ENCODE measurements at places on chromosomes 1 and 21. TPM values are rescaled to one million over a fixed set of nuclear protein-coding genes. Genes with fewer than 3 reads are reported as not detected.
A peak's percentile ranks its signal among the peaks of the same experiment; 100 is the strongest.

DNA sequence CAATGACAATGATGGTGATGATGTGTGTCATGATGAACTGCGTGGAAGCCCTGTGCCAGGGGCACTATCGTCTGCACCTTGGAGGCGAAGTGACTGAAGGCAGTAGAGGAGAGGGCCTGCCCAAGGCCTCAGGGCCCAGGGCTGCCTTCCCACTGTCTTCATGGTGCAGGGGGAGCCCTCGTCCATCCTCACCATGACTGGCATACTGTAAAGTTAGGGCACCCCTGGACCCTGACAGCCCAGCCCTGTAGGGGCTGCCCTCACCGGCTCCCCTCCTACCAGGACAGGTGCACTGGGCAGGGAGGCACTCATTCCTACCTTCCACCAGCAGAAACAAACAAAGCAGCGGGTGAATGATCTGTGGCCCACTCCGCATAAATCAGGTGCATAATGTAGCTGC lies 156.9 kb upstream of the C1orf174 start:
- no peaks in the 10 kb centered on the region for H3K36me3 ChIP-seq
- DNase-seq = no peak
- H3K4me1 ChIP-seq = no peaks in the 10 kb centered on the region

DNA sequence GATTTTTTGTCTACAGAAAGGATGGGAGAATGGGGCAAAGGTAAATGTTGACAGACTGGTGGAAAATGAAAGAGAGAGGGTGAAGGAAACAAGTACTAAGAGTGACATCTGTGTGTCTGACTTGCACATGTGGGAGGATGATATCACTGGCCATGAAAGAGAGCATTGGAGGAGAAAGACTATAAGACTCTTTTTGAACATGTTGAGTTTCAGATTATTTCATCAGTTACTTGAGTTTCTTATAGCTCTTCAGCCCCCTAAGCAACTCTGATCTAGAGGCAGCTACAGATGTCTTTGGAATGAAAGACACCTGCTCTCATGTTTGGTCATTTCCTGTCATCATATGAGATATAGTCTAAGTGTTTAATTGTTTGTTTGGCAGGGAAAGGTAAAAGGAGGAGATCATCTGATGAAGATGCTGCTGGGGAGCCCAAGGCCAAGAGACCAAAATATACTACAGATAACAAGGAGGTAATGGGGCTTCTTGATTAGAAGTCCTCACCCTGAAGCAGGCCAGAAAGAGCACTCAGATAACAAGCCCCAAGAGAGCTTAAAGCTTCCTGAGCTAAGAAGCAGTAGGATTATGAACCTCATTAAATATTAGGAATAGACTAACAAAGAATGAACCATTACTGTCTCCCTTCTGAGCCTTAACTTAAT lies 4.5 kb downstream of the POLR3C start:
- no peak for DNase-seq
- H3K4me1 ChIP-seq = peaks cover 10% of the 10 kb centered on the region

DNA sequence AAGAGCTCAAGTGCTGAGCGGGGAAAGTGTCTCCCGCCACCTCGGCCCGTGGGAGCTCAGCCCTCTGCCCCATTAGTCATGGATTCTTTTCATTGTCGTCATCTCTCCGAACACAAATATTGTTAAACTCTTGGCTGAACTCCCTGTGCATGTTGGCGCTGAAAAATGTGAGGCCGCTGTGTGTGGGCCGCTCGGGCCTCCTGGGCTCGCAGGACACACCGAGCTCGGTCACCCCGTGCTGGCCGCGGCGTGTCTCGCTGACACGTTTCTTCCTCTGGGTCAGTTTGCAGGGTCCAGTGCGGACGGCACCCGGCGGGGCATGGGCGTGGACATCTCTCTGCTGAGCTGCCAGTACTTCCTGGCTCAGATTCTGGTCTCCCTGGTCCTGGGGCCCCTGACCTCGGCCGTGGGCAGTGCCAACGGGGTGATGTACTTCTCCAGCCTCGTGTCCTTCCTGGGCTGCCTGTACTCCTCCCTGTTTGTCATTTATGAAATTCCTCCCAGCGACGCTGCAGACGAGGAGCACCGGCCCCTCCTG lies 25.6 kb downstream of the SLC45A1 start:
- peak; percentile 79 for DNase-seq
- peak overlapping the region; percentile 89 for H3K27ac ChIP-seq
- H3K36me3 ChIP-seq = no peaks in the 10 kb centered on the region
- no peaks in the 10 kb centered on the region for H3K27me3 ChIP-seq

DNA sequence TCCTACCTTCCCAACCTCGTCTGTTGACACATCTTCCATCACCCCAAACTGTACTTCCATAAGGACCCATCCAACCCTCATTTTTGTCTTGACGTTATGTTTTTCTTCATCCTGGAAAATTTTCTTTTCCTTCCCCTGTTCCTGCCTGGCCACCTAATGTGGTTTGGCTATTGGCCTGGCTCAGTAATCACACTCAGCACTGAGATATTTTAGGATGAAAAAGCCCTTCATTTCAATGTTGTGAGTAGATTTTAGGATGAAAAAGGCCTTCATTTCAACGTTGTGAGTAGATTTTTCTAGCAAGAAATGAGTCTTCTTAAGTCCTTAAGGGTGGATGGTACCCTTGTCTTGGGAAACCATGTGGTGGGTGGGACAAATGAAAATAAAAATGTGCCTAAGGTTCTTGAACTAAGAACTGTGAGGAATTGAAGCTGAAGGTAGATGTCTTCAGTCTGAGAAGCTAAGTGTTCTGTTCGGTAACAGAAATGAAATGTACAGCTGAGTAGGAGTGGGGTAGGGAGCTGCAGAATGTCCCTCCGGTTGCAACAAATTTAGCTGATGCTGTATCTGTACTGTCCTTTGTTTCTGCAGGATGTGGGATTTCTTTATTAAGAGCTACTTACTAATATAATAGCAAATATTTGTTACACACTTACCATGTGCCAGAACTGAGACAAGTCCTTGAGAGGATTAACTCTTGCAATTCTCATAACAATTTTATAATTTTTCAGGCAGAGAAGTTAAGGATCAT lies 36.1 kb downstream of the DNTTIP2 start:
- H3K27ac ChIP-seq = no peak overlapping the region
- peaks cover 43% of the 10 kb centered on the region for H3K4me1 ChIP-seq
- 0 out of 2 replicates have a peak, but pooled peaks cover 5% of the 10 kb centered on the region for H3K36me3 ChIP-seq
- peak; percentile 26 for DNase-seq
- H3K27me3 ChIP-seq = no peaks in the 10 kb centered on the region
- H3K4me3 ChIP-seq = no peak overlapping the region

DNA sequence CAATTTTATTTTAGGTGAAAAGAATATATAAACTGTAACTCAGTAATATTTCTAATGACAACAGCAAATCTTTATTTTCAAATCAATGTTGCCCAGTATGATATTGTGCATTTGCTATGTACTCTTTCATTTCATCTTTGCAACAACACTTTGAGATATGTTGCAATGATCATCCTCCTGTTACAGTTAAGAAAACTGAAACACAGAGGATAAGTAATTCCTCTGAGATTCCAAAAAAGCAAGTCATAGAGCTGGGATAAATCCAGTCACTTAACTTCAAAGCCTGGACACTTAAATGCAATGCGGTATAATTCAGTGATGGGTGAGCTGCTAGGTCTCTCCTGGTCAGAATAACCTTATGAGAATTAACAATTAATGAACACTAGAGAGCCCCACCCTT lies 48.6 kb upstream of the EXO1 start:
- DNase-seq = no peak
- H3K27ac ChIP-seq = no peak overlapping the region
- H3K4me3 ChIP-seq = no peak overlapping the region
- H3K36me3 ChIP-seq = no peaks in the 10 kb centered on the region
- no peaks in the 10 kb centered on the region for H3K27me3 ChIP-seq

GRCh38 chr1:101216623-101217022 lies 20.2 kb upstream of the S1PR1 start:
- no peak overlapping the region for H3K4me3 ChIP-seq
- H3K27me3 ChIP-seq = no peaks in the 10 kb centered on the region
- peaks cover 13% of the 10 kb centered on the region for H3K4me1 ChIP-seq
- H3K27ac ChIP-seq = no peak overlapping the region
- peak; percentile 83 for DNase-seq
- H3K36me3 ChIP-seq = no peaks in the 10 kb centered on the region

DNA sequence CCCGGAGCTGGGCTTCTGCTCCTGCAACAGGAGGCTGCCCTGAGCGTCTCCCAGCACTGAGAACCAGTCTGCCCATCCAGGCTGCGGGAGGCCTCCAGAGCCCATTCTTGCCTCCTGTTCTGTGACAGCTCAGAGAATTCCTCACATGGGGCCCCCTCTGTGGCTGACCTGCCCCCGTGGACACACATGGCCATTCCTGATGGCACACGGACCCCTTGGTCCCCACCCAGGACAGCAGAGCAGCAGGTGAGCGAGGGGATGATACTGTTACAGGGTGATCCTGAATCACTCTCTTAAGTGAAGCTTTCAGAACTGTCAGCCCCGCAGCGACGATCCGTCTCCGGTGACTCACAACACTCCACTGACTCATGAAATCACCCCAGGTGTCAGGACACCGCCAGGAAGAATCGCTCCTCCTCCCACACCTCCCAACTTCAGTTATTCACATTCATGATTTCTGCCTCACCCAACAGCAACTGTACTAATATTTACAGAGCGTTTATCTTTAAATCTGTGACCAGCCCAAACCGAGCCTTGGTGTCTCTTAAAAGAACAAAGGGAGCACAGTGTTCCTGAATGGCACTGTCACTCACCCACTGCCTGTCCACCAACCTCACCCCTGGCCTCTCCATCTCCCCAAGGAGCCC lies 22.5 kb downstream of the CHD5 start:
- no peak overlapping the region for H3K4me3 ChIP-seq
- peaks cover 27% of the 10 kb centered on the region for H3K4me1 ChIP-seq
- peak; percentile 95 for DNase-seq
- peak overlapping the region; percentile 64 for H3K27ac ChIP-seq

DNA sequence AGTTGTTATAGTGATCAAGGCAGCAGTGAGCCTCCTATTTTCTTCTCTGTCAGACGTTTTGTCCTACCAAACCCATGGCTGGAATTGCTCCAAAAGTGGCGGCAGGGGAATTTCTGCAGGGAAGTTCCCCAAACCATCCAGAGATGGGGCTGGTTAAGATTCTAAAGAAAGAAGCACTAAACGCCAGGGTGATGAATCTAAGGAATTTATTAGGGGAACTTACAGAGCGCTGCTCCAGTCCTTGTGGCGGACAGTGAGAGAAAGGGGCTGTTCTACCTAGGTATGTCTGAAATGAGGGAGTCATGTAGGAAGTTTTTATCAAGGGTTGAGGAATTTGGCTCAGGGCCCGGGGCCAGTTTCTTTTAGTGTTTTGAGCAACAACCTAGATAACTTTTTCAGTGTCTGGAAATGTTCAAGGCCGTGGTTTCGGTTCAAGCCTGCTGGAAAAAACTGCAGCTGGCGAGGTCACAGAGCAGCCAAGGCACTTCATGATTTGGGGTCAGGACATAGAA lies 222.4 kb upstream of the B3GALT2 start:
- H3K4me3 ChIP-seq = no peak overlapping the region
- H3K27me3 ChIP-seq = no peaks in the 10 kb centered on the region
- no peaks in the 10 kb centered on the region for H3K4me1 ChIP-seq
- DNase-seq = no peak

GRCh38 chr1:54815086-54815876 lies 14.2 kb upstream of the TTC22 start:
- DNase-seq = no peak
- no peak overlapping the region for H3K4me3 ChIP-seq
- H3K4me1 ChIP-seq = peaks cover 14% of the 10 kb centered on the region

DNA sequence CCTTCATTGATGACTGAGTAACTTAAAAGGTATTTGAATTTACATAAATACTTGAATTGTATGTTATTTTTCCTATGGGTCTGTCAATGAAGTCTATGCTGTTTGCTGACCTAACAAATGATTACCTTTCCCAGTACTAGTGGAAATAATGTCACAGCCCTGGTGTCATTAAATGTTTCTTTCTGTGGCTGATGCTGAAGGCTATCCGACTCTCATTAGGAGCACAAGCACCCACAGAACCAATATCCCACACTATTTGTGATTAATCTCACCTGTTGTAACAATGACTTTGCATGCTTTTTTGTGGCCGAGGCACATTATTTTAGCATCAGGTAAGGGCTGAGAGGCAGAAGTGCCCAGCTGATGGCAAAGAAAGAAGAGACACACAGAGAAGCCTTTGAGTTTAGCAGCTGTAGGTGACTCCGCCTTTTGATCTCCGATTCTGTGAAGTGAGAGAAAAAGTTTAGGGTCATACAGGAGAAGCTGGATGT lies 25.8 kb upstream of the TRIM45 start:
- H3K27me3 ChIP-seq = no peaks in the 10 kb centered on the region
- peak overlapping the region; percentile 9 for H3K4me3 ChIP-seq
- peaks cover 41% of the 10 kb centered on the region for H3K4me1 ChIP-seq
- peak overlapping the region; percentile 89 for H3K27ac ChIP-seq

GRCh38 chr21:32653326-32653901 lies 41.2 kb upstream of the CFAP298 start:
- no peak overlapping the region for H3K4me3 ChIP-seq
- no peaks in the 10 kb centered on the region for H3K36me3 ChIP-seq
- no peaks in the 10 kb centered on the region for H3K27me3 ChIP-seq
- H3K27ac ChIP-seq = no peak overlapping the region

- H3K4me1 ChIP-seq = no peaks in the 10 kb centered on the region
- no peak overlapping the region for H3K27ac ChIP-seq
- no peaks in the 10 kb centered on the region for H3K36me3 ChIP-seq
- no peak overlapping the region for H3K4me3 ChIP-seq
- H3K27me3 ChIP-seq = no peaks in the 10 kb centered on the region
Measured at GRCh38 chr1:24468685-24469316, 33.8 kb upstream of the RCAN3 start.

DNA sequence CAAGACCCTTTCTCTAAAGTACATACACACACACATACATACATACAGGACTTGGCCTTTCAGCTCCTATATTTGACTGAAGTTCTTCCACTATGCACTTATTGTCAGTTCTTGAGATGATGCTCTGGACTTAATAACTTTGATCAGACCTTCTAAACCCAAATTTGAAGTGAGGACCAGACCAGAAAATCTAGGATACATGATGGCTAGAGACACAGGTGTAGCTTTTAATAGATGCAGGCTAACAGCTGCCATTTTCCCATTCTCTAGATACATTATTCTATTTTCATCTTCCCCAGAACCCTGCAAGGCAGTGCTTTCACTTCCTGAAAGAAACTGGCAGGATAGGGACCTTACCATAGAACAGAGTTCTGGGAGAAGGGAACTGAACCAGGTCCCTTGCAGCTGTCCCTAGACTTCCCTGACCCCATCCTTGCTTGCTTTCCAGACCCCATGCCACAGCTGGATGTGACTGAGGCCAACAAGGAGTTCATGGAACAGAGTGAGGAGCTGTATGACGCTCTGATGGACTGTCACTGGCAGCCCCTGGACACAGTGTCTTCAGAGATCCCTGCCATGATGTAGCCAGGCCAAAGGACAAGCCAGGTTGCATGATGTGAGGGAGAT lies 14.9 kb upstream of the RAB42 start:
- peaks cover 13% of the 10 kb centered on the region for H3K4me1 ChIP-seq
- H3K27ac ChIP-seq = peak overlapping the region; percentile 22
- H3K36me3 ChIP-seq = peaks cover 28% of the 10 kb centered on the region
- H3K4me3 ChIP-seq = no peak overlapping the region

- no peak for DNase-seq
- no peaks in the 10 kb centered on the region for H3K36me3 ChIP-seq
- no peaks in the 10 kb centered on the region for H3K27me3 ChIP-seq
- H3K4me1 ChIP-seq = peaks cover 8% of the 10 kb centered on the region
- H3K27ac ChIP-seq = no peak overlapping the region
Measured at GRCh38 chr1:242002510-242002909, 3.6 kb upstream of the MAP1LC3C start.

Gene IFI44L
- total RNA-seq = 0.40 TPM

Gene KCNK2
- total RNA-seq = 0.90 TPM

Gene RAB7B
- total RNA-seq = not detected

Gene PTPN22
- total RNA-seq = not detected

Gene SH3BGRL3
- total RNA-seq = 206 TPM

Gene CCDC190
- not detected for total RNA-seq

Gene CPLANE2
- total RNA-seq = 4.5 TPM

Gene RPE65
- total RNA-seq = not detected
